ENCODE measurements at places on chromosomes 11 and 22.

- DNase-seq, result no peak
These were observed 58.2 kb downstream of the OR10A6 start for GRCh38 chr11:7872890-7873289.

DNA sequence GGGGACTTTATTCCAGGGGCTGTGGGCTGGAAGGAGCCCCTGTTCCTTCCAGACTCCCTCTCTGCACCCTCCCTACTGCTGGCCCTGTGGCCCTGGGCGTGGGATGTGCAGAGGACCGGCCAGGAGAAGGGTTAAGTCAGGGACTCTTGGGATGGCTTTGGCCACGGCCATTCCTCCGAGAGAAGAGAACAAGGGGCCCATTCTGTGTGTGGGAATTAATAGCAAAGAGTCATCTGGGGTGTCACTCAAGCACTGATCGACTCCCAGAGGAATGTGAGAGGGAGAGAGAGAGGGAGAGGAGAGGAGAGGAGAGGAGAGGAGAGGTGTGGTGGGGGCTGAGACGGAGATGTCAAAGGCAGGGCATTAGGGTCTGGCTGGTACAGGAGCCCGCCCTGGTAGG lies 14.2 kb upstream of the SOX10 start:
- no peak for DNase-seq

GRCh38 chr11:34379079-34379478 lies 21.3 kb upstream of the ABTB2 start:
- no peak for DNase-seq

DNA sequence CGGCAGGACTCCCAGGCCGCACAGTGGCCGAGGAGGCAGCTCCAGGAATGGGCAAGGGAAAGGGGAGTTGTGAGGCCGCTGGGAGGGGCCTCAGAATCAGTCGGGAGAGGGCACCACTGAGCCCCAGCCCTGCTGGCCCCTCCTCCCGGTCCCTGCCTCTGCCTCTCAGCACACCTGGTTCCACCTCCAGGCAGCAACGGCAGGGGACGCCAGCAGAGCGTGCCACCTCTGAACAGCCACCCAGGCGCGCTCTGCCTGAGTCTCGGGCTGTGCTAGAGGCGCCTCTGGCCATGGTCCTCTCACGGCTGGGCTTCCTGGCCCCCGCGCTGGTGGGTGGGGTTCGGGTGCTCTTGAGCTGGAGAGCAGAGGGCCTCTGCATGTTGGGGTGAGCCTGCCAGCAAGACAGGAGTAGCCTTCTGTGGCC lies 33.0 kb downstream of the MOB2 start:
- DNase-seq, result no peak

GRCh38 chr22:42942351-42942750 lies 72.6 kb downstream of the PACSIN2 start:
- no peak for DNase-seq
